Kasumi-1 (cell line): ENCODE measurements at places on chromosomes 3 and 15.
A peak's percentile ranks its signal among the peaks of the same experiment; 100 is the strongest.

DNA sequence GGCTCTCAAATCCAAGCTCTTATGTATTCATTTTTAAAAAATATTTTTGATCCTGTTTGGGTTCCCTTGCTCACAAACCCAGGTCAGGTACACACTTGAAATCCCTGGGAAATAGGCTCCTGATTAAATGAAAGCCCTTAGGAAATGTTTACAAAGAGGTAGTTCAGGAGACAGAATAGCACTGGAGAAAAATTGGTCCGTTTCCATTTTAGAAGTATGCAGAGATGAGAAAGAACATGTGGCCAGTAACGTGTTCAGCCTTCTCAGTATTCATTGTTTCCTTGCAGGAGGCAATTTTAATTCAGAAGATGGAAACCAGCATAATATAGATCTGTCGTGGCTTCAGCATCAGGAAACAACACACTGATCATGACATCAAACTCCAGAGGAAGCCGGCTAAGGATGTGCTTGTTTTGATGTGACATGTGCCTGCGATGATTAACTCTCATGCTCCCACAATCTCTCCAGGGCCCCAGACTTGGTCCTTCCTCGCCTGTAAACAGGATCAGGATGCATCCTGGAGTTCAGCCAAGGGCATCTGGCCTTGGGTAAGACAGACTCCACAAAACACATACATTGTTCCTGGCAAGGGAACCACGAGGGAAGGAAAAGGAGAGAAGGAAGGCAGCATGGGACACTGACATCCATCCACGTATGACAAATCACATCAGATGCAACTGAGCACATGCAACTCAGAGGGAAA lies 350.5 kb upstream of the THBS1 start:
- DNase-seq, result no peak

GRCh38 chr15:57048930-57049549 lies 130.6 kb downstream of the TCF12 start:
- no peak for DNase-seq

- no peak for DNase-seq
Observed at GRCh38 chr15:66763186-66764071, 61.4 kb downstream of the SMAD6 start.

DNA sequence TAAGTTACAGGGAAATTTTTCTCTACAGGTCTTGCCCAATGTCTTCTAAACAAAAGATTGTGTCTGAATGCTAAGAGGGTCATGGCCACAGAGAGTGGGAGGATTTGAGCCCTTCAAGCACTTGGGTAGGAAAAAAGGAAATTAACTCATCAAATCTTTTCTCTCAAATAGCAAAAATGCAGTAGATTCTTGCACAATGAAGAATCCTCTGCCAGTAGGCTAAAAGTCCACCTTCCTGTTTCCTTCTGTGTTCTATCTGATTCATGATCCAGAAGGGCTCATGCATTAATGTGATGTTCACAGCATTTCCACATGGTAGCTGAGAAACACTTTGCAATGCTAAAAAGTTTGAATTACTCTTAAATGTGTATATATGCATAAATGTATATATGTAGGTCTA lies 177.1 kb downstream of the CD47 start:
- no peak for DNase-seq

- no peak for DNase-seq
Observed at GRCh38 chr3:115239717-115240116, 92.6 kb upstream of the ZBTB20 start.

DNA sequence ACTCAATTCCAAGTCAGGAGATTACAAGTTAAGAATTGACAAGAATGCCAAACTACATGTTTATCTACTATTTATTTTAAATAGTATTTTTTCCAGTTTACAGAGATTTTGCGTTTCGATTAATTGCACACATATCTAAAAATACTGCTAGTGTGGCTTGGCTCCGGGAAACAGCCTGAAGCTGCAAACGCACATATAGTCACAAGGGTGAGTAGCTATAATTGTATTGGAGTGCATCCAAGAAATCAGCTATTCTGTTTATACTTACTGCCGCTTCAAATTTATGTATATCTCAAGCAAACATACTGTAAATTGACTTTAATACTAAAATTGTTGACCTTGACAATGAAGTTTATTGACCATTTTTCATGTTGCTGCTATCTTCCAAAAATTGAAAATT lies 77.0 kb upstream of the PLSCR5 start:
- no peak for DNase-seq

GRCh38 chr15:28289694-28290463 lies 32.1 kb downstream of the HERC2 start:
- no peak for DNase-seq

DNA sequence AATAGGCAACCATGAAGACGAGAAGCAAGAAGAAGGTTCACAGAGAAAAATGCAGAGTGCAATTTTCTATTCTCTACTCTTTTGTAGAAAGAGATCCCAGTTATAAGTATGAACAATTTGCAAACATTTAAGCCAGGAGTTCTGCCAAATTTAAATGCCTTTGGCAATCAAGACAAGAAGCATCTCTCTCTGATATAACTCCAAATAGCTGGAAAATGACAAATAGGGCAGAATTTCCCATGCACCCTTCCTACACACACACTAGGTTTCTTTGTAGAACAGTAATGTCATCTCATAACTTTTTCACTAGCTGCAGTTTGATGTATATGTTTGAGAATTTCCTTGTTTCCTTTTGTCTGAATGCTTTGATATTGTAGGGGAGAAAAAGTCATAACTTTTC lies 333.5 kb upstream of the AZI2 start:
- DNase-seq, result no peak

DNA sequence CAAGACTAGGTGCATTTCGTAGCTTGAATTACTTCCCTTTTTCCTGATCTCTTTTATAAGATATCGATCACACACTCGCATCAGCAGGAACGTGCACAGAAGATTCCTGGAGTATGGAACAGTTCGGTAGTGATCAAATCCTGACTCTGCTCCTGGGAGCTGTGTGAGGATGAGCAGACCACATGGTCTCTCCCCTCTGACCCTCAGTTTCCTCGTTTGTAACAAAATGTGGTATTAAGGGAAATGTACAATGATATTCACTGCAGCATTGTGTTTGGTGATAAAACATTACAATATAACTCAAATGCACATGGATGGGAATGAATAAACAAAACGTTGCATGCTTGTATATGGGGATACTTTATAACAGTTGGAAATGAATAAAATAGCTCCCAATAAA lies 26.7 kb downstream of the TMED3 start:
- DNase-seq, result no peak

DNA sequence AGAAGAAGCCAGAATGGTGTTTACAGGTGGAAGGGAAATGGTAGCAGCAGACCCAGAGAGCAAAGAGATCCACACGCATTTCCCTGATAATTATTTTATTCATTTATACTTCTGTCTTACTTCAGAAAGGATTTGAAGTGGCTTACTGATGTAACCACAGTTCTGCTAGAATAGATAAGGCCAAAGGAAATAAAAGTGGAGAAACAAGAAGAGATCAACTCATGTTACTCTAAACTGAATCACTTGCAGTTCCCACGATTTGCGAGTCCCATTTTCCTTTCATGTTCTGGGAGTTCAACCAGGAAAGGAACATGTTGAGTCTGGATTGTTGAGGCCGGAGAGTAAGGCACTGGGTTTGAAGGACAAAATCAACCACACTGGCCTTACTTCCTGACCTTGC lies 151.8 kb downstream of the MYRIP start:
- DNase-seq, result no peak

DNA sequence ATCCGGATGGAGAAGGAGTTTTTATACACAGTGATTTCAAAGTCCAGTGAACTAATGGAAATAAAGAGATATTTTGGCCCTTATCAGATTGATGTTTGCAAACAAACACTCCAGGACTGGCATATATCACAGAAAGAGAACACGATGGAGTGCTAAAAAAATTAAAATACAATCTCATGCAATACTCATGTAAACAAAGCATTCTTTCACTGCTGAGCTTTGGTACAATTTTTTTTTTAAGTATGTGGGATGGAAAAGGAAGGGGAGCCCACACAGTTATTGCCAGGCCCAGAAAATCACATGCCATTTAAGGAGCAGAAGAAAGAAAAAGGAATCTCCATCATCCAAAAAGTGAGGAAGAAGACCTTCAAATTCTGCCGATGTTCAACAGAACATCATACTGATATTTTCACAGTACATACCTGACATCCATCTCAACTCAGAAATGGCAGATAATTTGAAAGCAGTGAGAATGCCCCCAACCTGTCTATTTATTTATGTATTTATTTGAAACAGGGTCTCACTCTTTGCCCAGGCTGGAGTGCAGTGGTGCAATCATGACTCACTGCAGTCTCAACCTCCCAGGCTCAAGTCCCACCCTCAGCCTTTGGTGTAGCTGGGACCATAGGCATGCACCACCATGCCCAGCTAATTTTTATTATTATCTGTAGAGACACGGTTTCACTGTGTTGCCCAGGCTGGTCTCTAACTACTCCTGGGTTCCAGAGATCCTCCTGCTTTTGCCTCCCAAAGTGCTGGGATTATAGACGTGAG lies 107.5 kb upstream of the SLC2A2 start:
- no peak for DNase-seq

DNA sequence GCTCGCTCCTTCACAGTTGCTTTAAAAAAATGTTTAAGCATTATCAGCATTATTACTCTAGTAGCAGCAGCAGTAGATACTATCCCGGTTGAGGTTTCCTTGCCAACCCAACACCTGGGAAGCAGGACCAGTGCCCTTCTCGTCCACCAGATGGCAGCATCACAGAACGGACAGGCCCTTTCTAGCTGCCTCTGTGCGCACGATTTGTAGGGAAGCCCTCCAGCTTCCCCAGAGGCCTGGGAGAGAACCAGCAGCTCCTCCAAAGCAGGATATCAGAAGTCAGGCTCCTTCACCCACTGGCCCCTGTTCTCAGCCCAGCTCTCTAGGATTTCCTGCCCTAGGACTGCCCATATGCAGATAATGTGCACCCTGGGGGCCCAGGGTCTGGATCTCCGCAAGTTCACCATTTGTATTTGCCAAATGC lies 16.8 kb upstream of the ESYT3 start:
- peak; percentile 83 for DNase-seq

DNA sequence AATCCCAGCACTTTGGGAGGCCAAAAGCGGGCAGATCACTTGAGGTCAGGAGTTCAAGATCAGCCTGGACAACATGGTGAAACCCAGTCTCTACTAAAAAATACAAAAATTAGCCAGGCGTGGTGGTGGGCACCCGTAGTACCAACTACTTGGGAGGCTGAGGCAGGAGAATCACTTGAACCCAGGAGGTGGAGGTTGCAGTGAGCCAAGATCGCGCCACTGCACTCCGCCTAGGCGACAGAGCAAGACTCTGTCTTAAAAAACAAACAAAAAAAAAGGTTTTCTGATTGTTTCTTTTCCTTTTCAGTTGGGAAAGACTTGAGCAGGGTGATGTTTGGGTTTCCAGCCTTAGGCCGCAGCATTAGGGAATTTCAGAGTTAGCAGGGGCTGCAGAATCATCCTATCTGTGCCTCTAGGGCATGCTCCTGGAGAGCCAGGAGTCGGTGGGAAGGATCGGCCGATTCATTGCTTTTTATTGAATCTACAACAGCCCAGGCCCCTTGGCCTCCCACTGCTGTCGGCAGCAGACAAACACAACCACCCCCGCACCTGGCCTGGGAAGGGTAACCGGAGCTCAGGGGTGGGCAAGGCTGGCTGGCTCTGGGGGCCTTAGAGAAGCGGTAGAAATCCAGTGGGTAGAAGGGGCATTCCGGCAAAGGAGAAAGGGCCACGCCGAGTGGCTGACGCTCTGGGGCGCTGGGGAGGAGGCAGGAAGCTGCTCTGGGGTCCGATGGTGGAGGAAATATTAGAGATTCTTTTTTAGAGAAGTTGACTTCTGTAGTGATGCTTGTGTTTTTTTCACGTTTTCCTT lies 6.3 kb downstream of the CHAC1 start:
- DNase-seq, result no peak

GRCh38 chr3:8509961-8510360 lies 8.3 kb downstream of the LMCD1 start:
- no peak for DNase-seq

GRCh38 chr3:194081826-194082225 lies 54.1 kb upstream of the HES1 start:
- no peak for DNase-seq

GRCh38 chr3:55166576-55167555 lies 239.0 kb upstream of the LRTM1 start:
- DNase-seq, result no peak

GRCh38 chr3:54965746-54966145 lies 37.9 kb upstream of the LRTM1 start:
- no peak for DNase-seq

GRCh38 chr3:170680593-170680992 lies 94.7 kb upstream of the SLC7A14 start:
- no peak for DNase-seq

- no peak for DNase-seq
Observed at GRCh38 chr15:86759800-86760523, 680.3 kb downstream of the AGBL1 start.

GRCh38 chr3:42490243-42490642 lies 12.2 kb upstream of the VIPR1 start:
- DNase-seq, result peak; percentile 92

GRCh38 chr3:125662675-125663074 lies 67.4 kb upstream of the OSBPL11 start:
- DNase-seq, result no peak

DNA sequence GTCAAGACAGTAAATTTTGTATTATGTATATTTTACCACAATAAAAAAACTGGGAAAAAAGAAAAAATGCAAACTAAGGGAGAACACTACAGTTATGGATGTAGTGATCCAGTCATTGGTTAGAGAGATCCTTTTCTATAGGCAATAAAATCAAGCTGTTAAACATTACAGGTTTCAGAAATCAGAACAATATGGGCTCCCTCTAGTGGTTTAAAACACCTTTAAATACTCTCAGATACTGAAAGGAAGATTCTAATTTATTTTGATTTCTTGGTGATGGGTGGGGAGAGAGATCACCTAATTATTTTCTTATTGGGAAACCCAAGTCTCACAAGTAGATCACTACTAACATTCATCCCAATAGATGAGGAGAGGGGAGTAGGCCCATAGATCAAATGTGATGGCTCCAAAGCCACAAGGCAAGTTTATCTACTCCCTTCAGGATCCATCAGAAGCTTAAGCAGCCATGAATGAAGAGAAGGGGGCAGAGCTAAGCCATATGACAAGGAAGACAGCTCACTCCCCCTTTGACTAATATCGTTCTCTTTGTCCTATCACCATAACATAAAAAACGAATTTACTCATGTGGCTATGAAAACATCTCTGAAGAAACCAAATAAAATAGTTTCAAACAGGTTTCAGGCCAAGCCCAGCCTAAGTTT lies 118.6 kb downstream of the ANO10 start:
- DNase-seq, result peak; percentile 68

DNA sequence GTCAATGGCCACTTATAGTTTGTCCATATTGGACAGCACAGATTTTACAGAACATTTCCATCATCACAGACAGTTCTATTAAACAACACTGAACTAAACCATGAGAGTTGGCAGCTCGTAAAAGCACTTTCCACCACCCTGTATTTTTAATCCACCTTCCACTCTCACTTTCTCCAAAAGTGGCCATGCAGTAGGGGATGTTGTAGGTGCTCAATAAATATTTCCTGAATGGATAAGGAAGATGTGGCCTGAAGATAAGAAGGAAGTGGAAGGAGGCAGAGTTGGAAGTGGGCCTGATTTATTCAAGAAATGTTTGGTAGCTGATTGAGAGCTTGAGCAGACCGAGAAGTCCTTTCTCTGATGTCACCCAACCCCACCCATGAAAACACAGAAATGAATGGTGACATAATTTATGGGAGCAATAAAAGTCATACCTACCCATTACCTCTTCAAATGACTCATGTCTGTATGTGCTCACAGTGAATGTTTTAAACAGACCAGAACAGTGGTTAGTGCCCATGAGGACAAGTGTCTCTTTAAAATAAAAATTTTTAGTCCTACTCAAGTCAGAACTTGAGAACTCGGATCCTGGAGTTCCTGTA lies 39.6 kb upstream of the CTNNB1 start:
- DNase-seq, result no peak

- no peak for DNase-seq
Observed at GRCh38 chr3:134932035-134932434, 137.0 kb downstream of the EPHB1 start.
